ENCODE measurements at places on chromosomes 16 and 17.

GRCh38 chr17:42475121-42475520 lies 16.4 kb downstream of the ATP6V0A1 start:
- DNase-seq, result no peak

DNA sequence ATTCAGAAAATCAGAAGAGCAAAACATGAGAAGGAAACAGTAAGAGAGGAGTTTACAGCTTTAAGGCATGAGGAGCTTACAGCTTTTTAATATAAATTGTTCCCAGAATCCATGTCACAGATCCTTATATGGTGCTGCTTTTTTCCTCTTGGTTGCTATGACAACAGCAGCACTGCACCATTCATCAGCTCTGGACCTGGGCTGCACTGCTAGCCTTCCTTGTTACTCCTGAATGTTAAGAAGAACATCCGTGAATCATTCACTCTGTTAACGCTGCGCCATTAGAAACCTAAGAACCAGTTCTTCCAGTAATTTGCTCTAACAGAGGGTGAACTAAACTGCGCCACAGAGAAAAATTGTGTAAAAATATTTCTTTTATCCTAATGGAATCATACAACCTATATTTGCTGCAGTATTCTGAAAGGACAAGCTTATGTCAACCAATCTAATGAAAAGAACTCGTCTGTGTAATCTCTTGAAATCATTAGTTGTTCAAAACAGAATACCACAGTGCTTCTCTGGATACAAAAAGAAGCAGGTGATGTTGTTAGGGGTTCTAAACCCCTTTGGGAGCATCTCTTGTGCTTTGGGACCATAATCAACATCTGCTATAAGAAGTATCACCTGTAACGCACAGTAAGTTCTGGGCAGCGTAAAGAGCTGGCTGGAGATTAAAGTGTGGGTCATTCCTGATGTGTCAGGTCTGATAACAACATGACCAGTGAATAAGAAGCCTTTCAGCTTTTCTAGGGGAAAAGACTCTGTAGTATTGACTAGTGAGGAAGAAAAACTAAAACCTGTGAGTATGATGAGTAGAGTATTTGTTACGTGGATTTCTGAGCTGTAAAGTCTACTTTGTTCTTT lies 151.2 kb downstream of the TANC2 start:
- DNase-seq, result no peak

GRCh38 chr17:74045608-74046280 lies 157.7 kb upstream of the RPL38 start:
- DNase-seq, result no peak

GRCh38 chr17:38898291-38898679 lies 27.1 kb upstream of the LASP1NB start:
- DNase-seq, result no peak

GRCh38 chr17:66920435-66920834 lies 44.1 kb upstream of the CACNG4 start:
- DNase-seq, result no peak

DNA sequence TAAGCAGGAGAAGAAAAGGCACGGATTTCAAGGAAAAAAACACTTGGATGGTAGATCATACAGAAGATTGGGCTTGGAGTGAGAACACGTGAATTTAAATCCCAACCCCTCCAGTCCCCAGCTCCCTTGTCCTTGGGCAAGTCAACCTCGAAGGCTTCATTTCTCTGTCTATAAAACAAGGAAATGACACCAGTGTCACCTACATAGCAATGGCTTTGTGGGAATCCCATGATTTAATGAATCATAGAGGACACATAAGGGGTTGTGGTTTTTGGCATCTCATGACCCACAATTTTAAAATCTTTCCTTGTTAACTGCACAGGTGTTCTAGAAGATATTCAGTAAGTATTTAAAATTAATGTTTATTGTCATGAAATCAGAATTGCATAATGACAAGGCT lies 8.2 kb upstream of the CCL2 start:
- DNase-seq, result no peak

DNA sequence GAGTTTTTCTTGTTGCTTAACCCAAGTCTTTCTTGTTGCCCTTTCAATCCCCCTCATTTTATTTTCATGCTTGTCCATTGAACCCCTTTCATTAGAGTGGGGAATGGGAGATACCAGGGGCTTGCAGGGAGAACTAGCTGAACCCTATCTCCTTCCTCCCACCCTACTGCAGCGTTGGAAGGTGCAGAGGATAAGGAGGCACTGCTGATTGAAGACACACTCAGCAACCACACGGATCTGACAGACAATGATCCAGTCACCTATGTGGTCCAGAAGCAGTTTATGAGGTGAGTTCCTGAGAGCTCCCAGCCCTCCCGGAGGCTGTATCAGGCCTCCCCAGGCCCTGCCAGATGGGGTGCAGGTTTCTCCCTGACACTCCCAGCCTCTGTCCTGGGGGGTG lies 32.5 kb downstream of the ANKRD40 start:
- no peak for DNase-seq

- DNase-seq, result no peak
These were observed 99.7 kb downstream of the CHD9 start for GRCh38 chr16:53154513-53154912.

DNA sequence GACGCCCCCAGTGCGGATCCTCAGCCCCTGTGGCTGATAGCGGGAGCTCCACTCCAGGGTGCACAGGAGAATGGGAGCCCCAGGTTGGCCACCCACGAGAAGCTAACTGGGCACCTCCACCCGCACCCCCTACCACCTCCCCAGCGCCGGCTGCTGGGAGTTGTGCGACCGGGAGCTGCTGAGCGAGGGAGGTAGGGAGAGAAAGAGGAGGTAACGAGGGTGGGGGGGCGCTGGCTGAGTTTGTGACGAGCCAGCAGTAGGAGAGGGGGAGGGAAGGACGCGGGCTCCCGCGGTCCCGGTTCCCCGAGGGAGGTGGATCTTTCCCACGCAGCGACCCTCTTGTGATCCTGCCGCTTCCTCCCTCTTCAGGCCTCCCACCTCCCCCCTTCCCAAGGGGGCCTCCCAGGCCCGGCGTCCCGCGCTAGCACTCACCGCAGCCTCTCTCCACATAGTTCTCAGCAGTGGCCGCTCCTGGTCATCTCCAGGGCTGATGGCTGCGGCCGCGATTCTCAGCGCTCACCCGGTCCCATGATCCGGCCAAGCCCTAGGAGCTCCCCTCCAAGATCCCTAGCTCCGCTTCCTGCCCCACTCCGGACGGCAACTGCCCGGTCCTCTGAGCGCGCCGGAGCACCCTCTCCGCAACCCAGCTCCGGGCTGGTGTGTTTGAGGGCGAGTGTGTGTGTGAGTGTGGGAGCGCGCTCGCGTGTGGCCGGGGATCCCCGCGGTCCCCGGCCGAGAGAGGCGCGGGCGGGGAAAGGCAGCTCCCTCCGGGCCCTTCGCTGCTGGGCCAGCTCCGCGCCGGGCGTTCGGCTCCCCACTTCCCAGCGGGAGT lies at the start of gene GRIN2A:
Gene GRIN2A (minus strand): TSS at position 207 of the 832 bp plus-strand sequence. CDS start 2,017 bp downstream, outside the sequence.
- no peak for DNase-seq

GRCh38 chr17:42969001-42969581 lies 4.8 kb upstream of the AARSD1 start:
- DNase-seq, result peak; percentile 35

DNA sequence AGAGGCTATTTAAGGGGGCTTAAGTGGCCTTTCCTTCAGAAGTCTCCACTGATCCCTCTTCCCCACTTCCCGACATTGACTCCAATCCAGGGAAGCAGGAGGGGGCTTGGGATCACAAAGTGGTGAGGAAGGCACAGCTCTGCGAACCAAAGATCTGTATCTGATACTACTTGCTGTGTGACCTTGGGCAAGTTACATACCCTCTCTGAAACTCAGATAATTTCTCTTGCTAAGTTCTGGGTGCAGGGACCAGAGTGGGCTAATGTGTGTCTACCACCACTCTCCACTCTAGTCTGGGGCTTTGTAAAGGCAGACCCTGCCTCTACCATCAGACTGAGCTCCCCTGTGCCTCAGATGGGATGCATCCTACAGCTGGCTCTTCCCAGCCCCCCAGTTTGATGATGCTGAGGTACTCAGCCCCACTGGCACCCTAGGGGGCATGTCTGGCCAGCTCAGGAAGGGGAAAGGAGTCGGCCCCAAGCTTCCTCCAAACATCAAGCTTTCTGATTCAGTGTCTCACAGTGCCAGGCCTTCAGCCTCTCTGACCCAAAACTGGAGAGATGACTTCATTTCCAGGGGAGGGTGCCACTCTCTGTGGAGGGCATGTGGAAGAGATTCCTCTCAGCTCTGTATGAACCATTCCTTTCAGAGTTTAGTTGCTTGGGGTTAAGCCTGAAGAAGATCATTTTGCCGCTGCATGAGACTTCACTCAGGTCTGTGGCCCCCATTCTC lies 10.9 kb downstream of the DLX4 start:
- no peak for DNase-seq

- DNase-seq, result no peak
These were observed 68.2 kb downstream of the SREBF1 start for GRCh38 chr17:17768424-17769088.

- no peak for DNase-seq
These were observed 22.9 kb downstream of the ADAM11 start for GRCh38 chr17:44781551-44782325.

DNA sequence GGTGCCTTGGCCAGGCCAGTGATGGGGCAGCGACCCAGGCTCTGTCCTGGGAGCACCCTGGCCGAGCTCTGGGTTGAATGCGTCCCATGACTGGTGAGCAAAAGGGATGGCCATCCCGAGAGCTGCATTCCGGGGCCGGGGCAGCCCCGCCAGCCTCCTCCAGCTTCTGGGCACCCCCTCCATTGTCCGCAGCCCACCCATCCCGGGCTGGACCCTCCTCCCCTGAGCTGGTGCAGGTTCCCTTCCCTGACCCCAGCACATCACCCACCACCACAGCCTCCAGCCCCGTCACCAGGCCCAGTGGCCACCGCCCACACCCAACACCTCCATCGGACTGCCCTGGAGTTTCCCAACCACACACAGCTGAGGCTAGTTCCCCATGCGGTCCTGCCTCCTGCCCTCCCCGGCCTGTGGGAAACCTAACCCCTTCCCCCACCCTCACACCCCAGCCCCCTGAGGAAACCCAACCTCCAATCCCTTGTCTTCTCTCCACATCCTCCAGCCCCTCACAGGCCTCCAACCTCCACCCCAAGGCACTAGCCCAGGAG lies 16.2 kb upstream of the PVALEF start:
- DNase-seq, result no peak

GRCh38 chr17:41140360-41141131 lies at the start of gene KRTAP4-6:
KRTAP4-6 (minus strand) TSS chr17:41140544; CDS start chr17:41140487, 57 bp downstream.
- peak; percentile 89 for DNase-seq

GRCh38 chr17:16480995-16481394 lies 11.0 kb downstream of the LRRC75A start:
- DNase-seq, result no peak

- DNase-seq, result no peak
These were observed 464.0 kb downstream of the TMEM114 start for GRCh38 chr16:8126313-8126712.

DNA sequence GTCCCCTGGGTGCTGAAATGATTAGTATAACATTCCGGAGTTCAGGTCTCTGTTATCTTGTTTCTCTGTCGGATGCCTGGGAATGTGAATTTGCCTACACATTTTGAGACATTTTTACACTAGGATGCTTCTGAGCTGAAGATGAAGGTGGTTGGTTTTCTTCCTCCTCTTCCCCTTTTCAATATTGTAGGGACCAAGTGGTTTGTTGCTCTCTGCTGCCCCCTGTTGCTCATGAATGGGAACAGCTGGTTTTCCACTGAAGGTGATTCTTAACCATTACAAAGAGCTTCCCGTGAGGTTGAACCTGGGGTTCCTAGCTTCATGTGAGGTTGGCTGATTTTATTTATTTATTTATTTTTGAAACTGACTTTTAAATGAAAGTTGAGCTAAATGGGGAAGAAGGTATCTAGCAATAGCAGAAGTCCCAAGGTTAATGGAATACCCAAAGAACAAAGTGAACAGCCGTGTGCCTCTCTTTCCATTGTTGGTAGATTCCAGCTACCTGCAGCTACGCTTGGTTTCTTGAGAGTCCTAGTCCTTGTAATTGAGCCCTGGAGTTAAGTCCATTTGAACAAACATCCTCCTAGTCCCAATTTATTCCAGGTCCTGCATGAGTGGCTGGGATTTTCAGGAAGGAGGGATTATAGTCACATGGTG lies 983.9 kb upstream of the EEF2KMT start:
- peak; percentile 48 for DNase-seq

DNA sequence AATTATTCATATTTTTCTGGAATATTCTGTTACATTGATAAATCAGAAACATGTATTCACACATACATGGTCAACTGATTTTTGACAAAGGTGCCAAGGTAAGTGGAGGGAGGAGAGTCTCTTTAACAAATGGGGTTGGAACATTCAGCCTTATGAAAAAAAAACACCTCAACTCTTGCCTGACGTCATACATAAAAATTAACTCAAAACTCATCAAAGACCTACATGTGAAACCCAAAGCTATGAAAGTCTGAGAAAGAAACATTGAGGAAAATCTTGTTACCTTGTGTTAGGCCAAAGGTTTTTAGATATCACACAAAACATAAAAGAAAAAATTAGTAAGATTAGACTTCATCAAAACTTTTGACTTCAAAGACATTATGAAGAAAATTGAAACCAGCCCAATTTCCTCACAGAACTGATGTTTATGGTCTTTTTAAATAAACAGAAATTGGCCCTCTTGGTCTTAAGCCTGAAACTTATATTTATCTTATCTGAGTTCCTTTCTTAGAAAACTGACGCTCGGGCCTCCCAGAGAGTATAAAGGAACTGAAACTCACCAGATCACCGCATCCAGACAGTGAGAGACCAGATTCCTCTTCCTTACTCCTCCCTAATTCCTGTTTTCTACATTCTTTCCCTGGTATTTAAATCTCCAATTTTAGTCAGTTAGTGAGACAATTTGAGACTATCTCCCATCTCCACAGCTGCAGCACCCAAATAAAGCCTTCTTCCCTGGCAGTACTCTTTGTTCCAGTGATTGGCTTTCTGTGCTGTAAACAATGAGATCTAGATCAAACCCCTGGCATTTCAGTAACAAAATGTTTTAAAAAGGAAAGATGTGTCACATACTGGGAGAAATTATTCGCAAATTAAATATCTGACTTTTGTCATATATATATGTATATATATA lies 4.0 kb downstream of the HYDIN start:
- no peak for DNase-seq

GRCh38 chr17:30332057-30332542 lies 1.8 kb downstream of the TMIGD1 start:
- DNase-seq, result peak; percentile 29

GRCh38 chr16:4865231-4865860 lies 18.1 kb downstream of the UBN1 start:
- no peak for DNase-seq

DNA sequence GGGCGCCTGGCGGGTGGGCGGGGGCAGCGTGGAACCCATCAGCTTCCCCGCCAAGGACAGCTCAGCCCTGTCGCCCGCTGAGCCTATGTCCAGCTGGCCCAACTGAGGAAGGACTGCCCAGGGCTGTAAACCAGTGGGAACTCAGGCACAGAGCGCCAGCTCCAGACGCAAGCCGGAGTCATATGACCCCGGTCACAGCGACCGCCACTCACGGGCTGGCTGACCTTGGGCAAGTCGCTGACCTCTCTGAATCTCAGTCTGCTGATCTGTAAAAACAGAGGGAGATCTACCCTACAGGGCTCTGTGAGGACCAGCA lies 170.0 kb downstream of the C16orf78 start:
- no peak for DNase-seq

GRCh38 chr16:55703003-55704001 lies 47.5 kb downstream of the SLC6A2 start:
- DNase-seq, result peak; percentile 19

Measured in kidney glomerular epithelial cell (primary cell).